CD4-positive, alpha-beta T cell treated with Interleukin-6 for 4 hours (primary cell): ENCODE measurements at places on chromosomes 2 and 18.

- no peak for DNase-seq
Measured at GRCh38 chr18:72834731-72835130, 33.1 kb downstream of the NETO1 start.

- peak; percentile 29 for DNase-seq
Measured at GRCh38 chr2:63977904-63978303, 41.3 kb downstream of the VPS54 start.

- no peak for DNase-seq
Measured at GRCh38 chr2:166485558-166486178, 8.4 kb downstream of the SCN7A start.

DNA sequence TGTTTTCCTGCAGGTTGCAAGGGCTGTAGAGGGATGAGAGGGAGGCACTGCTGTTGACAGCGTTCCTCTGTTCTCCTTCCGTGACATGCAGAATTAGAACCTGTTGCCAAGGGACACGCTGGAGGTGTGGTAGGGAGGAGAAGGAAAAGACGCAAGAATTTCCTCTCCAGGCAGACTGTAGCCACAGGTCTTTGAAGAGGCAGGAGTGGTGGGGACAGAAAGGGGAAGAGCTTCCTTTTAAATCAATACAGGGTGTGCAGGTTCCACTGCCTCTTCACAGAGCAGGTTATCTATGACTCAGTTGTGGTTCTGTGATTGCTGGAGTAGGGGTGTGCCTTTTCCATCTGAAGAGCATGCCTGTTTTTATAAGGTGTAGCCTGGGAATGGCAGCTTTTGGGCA, 133.0 kb downstream of the WDSUB1 start:
- no peak for DNase-seq

- no peak for DNase-seq
Measured at GRCh38 chr2:232456296-232457120, 555 bp downstream of the ALPI start.

- DNase-seq = no peak
Measured at GRCh38 chr2:120760446-120761135, 24.9 kb downstream of the GLI2 start.

GRCh38 chr2:112884869-112885505, 26.0 kb upstream of the IL37 start:
- DNase-seq = peak; percentile 73

DNA sequence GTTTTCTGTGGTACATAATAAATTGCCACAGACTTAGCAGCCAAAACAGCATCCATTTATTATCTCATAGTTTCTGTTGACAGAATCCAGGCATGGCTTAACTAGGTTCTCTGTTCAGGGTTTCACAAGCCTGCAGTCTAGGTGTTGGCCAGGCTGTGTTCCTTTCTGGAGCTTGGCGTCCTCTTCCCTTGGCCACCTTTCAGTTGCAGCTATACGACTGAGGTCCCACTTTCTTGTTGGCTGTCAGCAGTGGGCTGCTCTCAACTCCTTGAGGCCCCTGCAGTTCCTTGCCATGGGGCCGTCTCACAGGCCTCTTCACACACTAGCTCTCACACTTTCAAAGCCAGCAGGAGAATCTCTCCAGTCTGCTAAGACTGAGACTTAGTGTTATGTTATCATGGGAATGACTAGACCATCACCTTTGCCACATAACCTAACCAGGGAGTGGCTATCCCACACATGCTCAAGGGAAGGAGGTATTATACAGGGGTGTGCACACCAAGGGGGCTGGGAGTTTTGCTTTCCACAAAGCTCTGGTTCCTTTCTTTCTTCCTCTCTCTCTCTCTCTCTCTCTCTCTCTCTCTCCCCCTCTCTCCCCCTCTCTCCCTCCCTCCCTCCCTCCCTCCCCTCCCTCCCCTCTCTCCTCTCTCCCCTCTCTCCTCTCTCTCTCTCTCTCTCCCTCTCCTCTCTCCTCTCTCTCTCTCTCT, 15.8 kb downstream of the RIOK3 start:
- no peak for DNase-seq

- no peak for DNase-seq
Measured at GRCh38 chr2:144825331-144826020, 305.6 kb upstream of the ZEB2 start.

DNA sequence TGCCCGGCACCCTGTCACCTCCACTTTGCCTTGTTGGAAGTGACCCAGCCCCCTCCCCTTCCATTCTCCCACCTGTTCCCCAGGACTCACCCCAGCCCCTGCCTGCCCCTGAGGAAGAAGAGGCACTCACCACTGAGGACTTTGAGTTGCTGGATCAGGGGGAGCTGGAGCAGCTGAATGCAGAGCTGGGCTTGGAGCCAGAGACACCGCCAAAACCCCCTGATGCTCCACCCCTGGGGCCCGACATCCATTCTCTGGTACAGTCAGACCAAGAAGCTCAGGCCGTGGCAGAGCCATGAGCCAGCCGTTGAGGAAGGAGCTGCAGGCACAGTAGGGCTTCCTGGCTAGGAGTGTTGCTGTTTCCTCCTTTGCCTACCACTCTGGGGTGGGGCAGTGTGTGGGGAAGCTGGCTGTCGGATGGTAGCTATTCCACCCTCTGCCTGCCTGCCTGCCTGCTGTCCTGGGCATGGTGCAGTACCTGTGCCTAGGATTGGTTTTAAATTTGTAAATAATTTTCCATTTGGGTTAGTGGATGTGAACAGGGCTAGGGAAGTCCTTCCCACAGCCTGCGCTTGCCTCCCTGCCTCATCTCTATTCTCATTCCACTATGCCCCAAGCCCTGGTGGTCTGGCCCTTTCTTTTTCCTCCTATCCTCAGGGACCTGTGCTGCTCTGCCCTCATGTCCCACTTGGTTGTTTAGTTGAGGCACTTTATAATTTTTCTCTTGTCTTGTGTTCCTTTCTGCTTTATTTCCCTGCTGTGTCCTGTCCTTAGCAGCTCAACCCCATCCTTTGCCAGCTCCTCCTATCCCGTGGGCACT, 4.5 kb downstream of the RETREG2 start:
- peak; percentile 24 for DNase-seq

DNA sequence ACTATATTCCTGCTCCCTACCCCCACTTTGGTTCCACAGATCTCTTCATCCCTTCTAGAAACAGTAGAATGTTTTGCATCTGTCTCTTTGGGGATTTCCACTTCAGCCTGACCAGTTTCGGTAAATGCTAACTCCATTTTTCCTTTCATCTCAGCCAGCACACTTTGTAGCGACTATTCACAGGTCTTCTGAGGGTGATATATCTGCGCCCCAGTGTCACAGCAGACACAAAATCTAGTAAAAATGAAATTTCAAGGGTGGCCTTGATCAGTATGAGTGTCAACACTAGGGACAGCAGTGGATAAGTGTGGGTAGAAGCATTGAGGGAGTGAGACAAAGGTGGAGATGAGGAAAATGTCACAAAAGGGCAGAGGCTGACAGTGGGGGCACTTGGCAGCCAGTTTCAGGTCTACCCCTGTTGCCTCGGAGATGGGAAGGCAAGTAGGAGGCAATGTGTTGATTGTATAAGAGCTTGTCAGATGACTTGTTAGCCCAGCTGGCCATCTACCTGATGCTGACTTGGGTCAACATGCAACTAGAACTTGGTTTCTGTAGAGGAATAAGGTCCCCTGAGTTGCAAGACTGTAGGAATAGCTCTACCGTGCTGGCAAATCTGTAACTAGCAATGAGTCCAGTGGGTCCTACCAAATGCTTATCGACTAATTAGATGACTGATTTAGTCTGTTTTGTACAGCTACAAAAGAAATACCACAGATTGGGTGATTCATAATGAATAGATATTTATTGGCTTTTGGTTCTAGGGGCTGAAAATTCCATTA, 60.7 kb downstream of the CXCR4 start:
- DNase-seq = peak; percentile 42

DNA sequence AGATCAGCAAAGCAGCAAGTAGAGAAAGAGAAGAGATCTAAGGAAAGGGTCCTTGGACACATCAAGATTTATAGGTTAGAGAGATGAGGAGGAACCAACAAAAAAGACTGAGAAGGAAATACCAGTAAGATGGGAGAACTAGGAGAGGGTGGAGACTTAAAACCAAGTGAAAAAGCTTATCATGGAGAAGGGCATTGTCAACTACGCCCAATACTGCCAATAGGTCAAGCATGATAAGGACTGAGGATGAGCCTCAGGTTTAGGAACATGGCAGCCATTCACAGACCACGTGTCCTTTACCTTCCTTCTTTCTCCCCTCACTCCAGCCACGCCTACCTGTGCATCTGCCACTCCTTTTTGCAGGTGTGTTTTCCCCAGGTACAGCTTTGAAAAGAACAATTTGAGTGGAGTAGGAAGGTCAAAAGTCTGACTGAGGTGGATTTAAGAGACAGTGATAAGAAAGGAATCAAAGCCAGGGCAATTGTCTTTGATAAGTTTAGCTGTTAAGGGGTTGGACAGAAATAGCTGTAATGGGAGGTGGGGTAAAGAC, 238.7 kb downstream of the STK39 start:
- no peak for DNase-seq
